Stimulated activated CD4-positive, alpha-beta T cell treated with anti-CD3 and anti-CD28 coated beads, Interleukin-15, amount 100 ng/mL, for 48 hours (primary cell): ENCODE measurements at places on chromosomes 6 and 20.

DNA sequence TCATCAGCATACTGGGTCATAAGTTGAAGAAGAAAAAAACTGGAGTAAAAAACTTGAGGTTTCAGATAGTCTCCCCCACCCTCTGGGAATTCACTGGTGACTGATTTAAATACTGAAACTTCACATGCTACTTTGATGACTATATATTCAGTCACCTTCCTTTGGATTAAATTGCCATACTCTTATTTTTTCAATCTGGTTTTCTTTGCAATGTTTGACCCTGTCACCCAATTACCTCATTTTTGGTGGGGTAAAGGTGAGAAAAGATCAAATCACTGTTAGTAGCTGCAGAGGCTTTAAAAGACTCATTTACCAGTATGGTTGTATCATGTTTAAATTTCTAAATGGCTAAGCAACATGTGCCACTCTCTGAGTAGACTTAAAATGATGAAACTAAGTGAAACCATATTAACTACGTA, 862.7 kb upstream of the FLRT3 start:
- DNase-seq = no peak

- no peak for DNase-seq
Measured at GRCh38 chr20:64277571-64278316, 22.2 kb downstream of the PCMTD2 start.

DNA sequence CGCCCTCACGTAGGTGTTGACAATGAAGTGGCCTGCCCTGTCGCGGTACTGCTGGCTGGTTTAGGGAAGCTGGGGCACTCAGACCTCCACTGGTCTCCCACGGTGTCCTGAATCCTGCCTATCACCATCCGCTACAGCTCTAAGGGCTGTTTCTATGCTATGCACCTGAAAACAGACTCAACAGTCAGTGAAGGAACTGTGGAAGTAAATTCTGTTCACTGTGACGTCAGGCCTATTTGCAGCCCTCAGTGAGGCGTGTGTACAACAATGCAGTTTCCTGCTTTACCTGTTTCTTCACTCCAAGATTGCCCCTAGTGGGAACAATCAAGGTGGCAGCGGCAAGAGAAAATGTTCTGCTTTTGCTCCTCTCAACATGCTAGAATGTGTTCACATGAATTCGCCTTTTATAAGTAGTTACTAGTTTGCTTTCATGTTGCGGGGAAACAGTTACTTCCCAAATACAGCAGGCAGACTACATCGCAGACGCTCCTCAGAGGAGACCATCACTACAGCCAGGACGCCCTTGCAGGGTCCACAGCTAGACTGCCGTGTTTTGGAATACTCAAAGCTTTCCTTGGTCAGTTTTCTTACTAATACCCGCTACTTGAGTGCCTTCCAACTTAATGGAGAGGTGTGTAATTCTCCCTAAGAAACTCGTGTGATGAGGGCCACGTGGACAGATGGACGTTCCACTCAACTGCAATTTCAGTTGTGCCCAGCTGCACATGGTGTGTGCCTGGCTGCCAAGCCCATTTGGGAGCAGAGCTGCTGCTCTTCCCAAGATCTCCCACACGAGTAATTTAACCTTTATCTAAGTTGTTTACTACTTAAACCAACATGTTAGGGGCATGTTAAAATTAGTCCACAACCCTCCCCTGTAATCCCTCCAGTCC, 25.4 kb downstream of the DIDO1 start:
- no peak for DNase-seq

DNA sequence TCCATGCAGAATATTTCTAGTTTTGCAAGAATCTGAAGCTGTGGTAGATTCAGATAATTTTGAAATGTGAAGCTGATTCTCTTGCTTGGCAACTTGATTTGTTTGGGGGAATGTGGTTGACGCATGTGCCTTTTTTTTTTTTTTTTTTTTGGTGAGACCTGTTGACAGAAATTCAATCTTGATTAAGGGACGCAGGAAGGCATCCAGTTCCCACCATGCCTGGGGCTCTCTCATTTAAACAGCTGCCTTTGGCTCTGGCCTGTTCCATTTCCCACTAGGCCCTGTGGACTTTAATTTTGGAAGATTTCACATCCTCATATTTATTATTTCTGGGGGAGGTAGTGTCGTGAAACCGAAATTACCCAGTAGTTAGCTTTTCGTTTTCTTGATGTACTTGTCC, 8.6 kb downstream of the TPX2 start:
- DNase-seq = no peak

DNA sequence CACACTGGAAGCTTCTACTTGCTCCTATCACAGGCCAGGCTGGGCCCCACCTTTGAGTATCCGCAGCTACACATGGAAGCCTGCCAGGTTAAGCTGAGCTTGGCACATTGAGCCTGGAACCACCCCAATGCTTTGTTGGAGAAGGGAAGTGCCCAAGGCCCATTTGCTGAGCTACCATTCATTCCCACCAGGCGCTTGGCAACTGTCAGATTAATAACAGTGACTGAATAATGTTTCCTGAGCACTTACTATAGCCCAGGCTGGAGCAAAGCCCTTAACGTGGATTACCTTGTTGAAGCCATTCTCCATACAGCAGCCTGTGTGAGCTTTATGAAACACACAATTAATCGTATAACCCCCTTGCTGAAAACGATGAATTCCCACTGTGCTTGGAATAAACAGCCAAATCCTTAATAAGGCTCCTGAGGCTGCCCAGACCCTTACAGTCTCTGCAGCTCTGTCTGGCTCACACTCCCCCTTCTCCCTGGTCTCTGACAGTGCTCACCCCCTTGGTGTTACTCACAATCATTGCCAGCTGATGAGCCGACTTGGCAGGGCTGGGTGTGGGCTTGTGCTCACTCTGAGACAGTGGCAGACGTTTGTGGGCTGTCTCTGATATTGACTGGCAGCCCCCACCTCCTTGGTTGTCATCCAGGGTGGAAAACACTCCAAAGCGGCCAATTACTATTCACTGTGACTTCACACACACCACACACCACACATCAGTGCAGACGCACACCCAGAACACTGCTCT, 357.1 kb downstream of the MAFB start:
- no peak for DNase-seq

- DNase-seq = no peak
Measured at GRCh38 chr6:91029211-91029610, 442.3 kb upstream of the MAP3K7 start.

- DNase-seq = no peak
Measured at GRCh38 chr6:166952121-166952520, 4.2 kb downstream of the RNASET2 start.

- no peak for DNase-seq
Measured at GRCh38 chr6:5992551-5993225, 14.0 kb downstream of the NRN1 start.

DNA sequence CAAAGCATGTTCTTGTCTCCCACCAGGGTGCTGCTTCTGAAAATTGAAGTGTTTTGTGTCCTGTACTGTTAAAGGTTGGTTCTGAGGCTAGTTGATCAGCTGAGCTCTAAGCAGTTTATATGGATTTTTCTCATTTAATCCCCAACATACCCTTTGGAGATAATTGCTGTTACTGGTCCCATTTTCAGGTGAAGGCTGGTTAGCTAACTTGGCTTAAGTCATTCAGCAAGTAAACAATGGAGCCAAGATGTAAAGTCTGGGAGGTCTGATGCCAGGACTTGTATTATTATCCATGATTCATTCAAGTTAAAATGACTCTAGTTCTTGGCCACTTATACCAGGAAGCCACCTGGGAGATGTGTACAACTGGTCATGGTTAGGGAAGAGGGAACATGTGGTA, 42.5 kb upstream of the FERMT1 start:
- no peak for DNase-seq

- no peak for DNase-seq
Measured at GRCh38 chr20:51348876-51349275, 193.6 kb downstream of the NFATC2 start.

DNA sequence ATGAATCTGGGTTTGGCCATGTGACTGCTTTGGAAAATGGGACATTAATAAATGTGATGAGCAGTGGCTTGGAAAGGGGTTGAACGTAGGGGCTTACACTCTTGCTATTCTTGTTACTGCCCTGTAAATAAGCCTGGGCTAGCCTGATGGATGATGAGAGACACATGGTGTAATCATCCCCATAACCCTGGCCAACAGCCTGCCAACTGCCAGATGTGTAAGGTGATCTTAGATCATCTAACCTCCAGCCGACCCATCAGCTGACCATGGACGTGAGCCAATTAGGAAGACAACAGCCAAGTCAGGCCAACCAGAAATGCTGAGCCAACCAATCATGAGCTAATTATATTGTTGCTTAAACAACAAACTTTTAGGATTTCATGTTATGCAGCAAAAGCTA, 25.2 kb downstream of the FBXO30 start:
- no peak for DNase-seq

DNA sequence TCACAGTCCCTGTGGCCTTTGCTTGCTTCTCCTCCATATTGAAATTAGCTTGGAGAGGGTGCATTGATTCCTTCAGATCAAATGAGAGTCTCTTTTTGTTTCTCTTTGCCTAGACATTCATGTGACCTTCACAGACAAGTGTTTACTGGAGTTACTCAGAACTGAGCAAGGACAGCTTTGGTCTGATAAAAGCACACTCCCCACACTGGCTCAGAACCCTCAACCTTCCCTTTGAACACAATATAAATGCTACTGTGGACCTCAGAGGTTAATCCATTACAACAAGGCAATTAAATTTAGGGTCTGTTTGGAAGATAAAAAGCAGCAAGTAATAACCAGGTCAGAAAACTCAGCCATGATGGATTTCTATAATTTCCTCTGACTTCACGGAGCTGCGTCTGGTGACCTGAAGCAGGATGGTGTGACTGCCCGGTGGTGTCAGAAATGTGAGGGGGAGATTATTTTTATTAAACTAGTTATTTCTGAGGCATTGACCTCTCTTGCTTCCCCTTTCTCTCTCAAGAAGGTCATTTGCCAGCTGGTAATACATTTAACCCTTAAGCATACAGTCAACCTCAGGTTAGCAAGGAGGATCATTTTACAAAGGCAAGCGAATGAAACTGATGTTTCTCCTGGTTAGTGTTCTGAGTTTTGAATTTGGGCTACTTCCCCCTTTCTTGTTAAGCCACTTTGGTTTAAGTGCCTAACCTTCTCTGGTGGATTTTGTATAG, 208.2 kb downstream of the CLIC5 start:
- DNase-seq = no peak

GRCh38 chr20:24950128-24950835, 1.2 kb downstream of the CST7 start:
- no peak for DNase-seq

- no peak for DNase-seq
Measured at GRCh38 chr20:58660855-58661597, 9.9 kb downstream of the STX16 start.

DNA sequence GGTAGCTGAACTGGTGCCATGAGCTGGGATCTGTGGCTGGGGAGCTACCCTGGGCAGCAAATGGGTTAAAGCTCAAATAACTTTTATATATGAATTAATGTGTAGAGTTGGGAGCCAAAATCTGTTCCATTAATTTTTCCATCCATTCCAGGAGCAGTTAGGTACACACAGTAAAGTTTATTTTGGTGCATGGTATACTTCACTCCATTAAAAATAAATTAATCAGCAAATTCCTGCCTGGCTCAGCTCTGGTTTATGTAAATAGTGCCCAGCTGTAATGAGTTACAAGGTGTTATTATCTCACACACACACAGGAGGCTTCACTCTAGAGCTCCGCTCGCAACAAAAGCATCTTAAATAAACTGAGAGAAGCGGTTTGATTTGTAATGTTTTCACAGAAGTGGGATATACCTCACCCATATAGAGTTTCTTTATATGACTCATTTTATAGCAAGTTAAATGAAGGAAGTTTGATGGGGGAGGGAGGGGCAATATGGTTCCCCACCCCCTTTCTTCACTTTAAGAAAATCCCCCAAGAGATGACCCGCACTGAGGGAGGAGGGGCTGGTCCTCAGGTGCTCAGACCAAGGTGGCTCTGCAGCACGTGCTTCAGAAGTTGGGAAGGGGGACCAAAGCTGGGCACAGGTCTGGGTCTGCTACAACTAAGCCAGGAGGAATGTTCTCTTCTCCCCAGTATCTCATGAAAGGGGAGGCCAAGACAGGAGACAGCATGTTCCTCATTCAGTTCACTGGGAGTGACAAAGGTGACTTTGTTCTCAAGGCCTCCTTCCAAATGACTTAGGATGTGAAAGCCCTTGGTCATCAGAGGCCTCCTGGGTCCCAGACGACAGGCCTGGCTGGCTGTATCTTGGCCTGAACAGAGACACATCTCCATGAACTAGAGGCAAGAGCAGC, 10.5 kb upstream of the FAM83C start:
- no peak for DNase-seq

- no peak for DNase-seq
Measured at GRCh38 chr6:118965371-118965770, 30.4 kb upstream of the MCM9 start.

DNA sequence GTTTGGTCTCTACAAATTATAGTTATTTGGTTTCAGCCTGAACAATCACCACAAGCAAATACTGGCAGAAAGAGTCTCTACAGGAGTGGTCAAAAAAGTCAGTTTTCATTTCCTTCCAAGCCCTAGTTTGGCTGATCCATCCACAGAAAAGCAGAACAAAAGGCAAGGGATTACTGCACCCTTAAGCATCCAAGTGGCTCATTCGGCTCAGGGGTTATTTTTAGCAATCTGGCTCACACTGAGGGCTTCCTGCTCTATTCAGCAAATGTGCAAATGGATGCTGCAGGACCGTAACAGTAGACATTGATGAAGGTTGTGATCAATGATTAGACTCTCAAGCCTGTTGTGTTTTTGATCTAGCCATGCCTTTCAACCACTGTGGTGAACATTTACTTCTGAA, 62.2 kb upstream of the FABP7 start:
- DNase-seq = no peak

- DNase-seq = no peak
Measured at GRCh38 chr6:18920701-18921100, 533.6 kb downstream of the RNF144B start.

DNA sequence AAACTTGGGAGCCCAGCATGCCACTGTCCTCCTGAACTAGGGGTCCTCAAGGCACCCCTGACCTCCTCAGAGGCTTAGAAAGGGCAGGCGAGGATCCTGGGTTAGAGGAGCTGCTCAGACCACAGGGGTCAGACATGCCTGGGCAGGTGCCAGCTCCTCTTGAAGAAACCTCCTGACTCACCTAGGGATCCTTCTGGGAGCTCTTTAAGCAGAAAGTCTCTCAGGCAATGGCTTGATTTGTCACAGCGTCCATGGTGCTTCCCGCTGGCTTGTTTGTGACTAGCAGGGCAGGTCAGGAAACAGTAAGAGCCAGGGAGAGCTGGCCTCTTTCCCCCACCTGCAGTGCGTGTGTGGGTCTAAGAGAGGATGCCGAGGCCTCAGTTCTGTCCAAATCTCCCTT, 174.5 kb upstream of the SNX9 start:
- no peak for DNase-seq

GRCh38 chr6:33172688-33173534, 19.4 kb downstream of the COL11A2 start:
- no peak for DNase-seq

- no peak for DNase-seq
Measured at GRCh38 chr6:109166673-109167072, 71.4 kb downstream of the CEP57L1 start.
